ENCODE measurements at places on chromosomes 12 and 14. TPM values are rescaled to one million over a fixed set of nuclear protein-coding genes. Genes with fewer than 3 reads are reported as not detected.

Gene SH2B3
- 39.1 TPM for total RNA-seq

- H3K27ac ChIP-seq, result no peak overlapping the region
- H3K4me1 ChIP-seq, result no peaks in the 10 kb centered on the region
- peaks cover 15% of the 10 kb centered on the region for H3K27me3 ChIP-seq
- no peaks in the 10 kb centered on the region for H3K36me3 ChIP-seq
- no peak overlapping the region for H3K4me3 ChIP-seq
These were observed 35.9 kb downstream of the TESC start for GRCh38 chr12:117063162-117063911.

- H3K27ac ChIP-seq, result 0 out of 2 replicates have a peak overlapping the region, but pooled peaks have one; percentile 20
- peaks cover 38% of the 10 kb centered on the region for H3K36me3 ChIP-seq
- H3K4me1 ChIP-seq, result no peaks in the 10 kb centered on the region
- H3K4me3 ChIP-seq, result no peak overlapping the region
- no peaks in the 10 kb centered on the region for H3K27me3 ChIP-seq
These were observed 13.5 kb downstream of the ETFRF1 start for GRCh38 chr12:25208554-25208953.

DNA sequence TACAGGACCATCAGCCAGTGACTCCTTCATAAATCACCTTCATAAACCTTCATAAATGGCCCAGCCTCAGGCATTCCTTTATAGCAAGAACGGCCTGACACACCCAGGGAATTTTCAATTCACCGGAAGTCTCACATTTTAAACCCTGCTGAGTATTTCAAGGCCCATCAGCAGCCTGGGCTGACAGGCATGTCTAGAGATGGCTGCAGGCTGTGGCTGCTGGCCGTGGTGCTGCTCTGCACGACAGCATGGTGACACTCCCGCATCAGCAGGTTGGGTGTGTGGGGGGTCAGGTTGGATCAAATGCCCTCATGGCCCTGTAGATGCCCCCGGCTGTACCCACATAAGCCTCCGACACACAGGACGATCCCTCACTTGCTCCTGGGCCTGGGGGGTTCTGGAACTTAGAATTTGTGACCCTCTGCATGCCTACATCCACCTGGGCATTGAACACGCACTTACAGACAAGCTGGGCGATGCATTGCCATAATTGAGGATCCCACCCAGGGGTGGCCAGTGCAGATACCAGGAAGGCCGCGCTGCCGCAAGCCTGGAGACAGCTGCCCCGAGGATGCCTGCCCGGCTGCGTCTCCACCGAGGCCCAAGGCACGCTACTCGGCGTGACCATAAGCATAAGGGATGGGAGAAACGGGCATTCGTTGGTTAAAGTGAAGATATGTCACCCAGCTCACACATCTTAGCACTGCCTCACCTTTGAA is 124.3 kb downstream of the PIWIL1 start:
- no peaks in the 10 kb centered on the region for H3K27me3 ChIP-seq
- no peak overlapping the region for H3K27ac ChIP-seq
- DNase-seq, result no peak
- no peaks in the 10 kb centered on the region for H3K4me1 ChIP-seq
- H3K4me3 ChIP-seq, result no peak overlapping the region

Gene SERPINA12
- total RNA-seq, result not detected

- no peaks in the 10 kb centered on the region for H3K36me3 ChIP-seq
- H3K4me3 ChIP-seq, result no peak overlapping the region
- peaks cover 23% of the 10 kb centered on the region for H3K4me1 ChIP-seq
- no peaks in the 10 kb centered on the region for H3K27me3 ChIP-seq
- no peak for DNase-seq
These were observed 423.7 kb downstream of the LRIG3 start for GRCh38 chr12:58496411-58497190.

GRCh38 chr14:100299238-100299560 is 7.0 kb downstream of the SLC25A29 start:
- no peaks in the 10 kb centered on the region for H3K36me3 ChIP-seq
- no peak overlapping the region for H3K4me3 ChIP-seq
- H3K27ac ChIP-seq, result no peak overlapping the region
- no peaks in the 10 kb centered on the region for H3K27me3 ChIP-seq
- DNase-seq, result no peak
- peaks cover 10% of the 10 kb centered on the region for H3K4me1 ChIP-seq

DNA sequence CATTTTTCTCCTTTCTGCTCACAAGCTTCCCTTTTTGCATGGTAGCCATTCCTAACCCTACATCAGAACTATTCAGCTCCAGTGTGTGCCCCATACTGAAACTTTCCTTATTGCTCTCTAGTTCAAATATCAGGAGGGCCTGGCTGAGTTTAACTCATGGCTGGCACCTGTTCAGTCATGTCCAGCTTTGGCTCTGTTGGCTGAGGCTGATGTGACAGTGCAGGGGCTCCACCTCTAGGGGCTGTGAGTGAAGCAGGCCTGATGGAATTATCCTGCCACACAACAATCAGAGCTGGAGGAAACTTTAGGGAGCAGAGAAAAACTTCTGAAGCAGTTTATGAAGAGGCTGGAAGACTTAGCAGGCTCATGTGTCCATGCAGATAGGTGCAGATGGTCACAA is 8.5 kb downstream of the COQ6 start:
- no peaks in the 10 kb centered on the region for H3K4me1 ChIP-seq
- DNase-seq, result no peak
- no peak overlapping the region for H3K4me3 ChIP-seq
- peaks cover 64% of the 10 kb centered on the region for H3K36me3 ChIP-seq
- no peak overlapping the region for H3K27ac ChIP-seq

Gene AHNAK2
- total RNA-seq, result 58.0 TPM

DNA sequence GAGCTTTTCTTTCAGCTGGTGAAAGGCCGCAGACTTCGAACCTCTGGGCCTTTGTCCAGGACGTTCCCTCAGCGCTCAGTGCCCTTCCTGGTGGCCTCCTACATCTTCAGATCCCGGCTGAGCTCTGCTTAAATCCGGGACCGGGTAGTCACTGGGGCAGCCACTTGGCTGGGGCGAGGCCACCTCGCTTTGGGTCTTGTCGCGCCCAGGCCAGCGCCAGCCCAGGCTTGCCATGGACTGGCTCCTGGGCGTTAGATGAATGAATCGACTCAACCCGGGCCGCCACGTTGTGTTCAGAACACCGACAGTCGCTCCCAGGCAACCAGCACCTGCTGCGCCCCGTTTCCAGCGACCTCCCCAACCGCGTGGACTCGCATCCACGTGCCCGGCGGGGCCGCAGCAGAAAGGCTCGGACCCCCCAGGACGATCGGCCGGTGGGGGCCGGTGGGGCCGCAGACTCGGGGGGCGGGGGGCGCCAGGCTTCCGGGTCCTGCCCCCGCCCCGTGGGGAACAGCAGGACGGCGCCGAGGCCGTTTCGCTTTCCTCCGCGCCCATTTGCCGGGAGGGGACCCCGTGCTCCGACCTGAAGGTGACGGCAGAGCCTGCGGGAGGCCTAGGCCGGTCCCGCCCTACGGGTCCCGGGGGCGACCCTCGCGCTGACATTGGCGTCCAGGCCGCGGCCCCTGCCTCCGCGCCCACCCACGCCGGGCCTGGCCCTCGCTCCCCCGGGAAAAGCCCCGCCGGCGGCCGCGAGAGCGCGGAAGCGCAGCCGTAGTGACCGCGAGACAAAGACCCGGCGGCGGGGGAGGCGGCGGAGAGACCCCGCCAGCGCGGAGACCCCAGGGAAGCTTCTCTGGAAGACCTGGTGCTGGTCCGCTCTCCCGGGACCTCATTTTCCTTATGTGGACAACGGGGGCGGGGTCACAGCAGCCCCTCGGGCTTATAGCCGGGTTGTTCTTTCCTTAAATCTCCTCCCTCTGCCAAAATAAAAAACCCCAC is 37.3 kb upstream of the RCOR1 start:
- H3K27me3 ChIP-seq, result no peaks in the 10 kb centered on the region
- H3K27ac ChIP-seq, result no peak overlapping the region
- peaks cover 3% of the 10 kb centered on the region for H3K4me1 ChIP-seq
- peak overlapping the region; percentile 76 for H3K4me3 ChIP-seq
